H54 (cell line): ENCODE measurements at places on chromosomes 1 and 21.

DNA sequence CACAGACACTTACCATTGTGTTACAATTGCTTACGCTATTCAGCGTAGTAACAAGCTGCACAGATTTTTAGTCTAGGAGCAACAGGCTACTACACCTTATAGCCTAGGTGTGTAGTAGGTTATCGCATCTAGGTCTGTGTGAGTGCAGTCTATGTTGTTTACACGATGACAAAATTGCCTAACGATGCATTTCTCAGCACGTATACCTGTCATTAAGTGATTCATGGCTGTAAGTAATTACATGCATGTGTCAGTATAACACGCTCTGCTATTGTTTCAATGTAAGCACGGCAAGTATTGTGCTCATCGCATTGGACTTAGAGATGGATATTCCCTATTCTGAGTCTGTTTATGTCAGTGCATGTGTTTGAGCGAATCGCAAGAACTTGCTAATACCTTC lies 15.7 kb upstream of the ZBTB18 start:
- no peak for DNase-seq

DNA sequence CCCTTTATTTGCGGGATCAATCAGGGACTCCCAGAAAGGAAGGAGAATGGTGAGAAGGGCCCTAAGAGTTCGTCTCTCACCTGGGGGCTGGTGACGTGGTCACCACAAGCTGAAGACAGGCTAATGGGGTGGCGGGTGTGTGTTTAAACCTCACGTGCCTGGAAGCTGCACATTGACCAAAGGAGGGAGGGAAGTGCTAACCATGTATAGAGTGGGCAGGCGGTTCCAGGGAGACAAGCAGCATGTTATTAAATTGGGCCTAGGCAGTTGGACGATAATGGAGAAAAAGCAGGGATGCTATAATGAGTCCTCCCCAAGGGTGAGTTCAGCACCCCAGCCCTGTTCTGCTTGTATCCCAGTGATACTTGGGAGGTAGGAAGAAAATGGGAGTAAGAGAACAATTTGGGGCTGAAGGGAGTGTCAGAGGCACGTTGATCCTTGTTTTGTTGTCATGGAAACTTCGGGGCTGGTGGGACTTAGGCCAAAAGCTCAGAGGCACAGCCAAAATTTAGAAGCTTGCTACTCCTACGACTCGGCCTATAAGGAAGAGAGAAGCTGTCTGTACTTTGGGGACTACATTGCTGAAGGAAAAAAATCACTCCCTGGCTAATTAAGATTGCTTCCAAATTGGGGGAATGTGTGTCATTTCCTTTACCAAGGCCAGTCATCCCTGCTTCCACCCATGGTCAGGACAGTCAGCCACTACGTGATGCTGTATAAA lies 33.2 kb upstream of the EPHA8 start:
- DNase-seq: no peak

DNA sequence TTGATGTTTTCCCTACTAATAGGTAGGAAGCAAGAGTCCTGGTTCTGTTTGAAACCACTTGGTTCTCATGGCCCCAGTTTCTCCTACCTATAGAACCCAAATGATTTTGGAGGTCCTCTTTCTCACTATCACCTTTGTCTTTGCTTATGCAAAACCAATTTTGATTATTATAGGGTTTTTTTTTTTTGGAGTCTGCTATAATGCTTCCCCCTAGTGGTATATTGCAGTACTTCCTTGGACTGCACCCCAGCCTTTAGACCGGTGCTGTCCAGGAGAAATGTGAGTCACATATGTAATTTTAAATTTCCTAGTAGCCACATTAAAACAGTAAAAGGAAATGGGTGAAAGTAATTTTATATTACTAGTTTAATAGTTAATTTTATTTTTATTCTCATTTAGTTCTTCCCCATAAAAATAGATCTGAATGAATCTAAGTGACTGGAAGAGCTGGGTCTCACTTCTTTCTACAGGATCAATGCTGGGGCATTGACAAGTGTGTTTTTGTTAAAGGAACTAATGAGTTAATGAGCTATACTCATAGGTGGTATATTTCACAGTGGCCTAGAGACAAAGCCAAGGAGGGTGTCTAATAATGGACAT lies 10.6 kb downstream of the FCMR start:
- no peak for DNase-seq

- peak; percentile 58 for DNase-seq
Measured at GRCh38 chr1:45014321-45015028, 2.4 kb downstream of the UROD start.

DNA sequence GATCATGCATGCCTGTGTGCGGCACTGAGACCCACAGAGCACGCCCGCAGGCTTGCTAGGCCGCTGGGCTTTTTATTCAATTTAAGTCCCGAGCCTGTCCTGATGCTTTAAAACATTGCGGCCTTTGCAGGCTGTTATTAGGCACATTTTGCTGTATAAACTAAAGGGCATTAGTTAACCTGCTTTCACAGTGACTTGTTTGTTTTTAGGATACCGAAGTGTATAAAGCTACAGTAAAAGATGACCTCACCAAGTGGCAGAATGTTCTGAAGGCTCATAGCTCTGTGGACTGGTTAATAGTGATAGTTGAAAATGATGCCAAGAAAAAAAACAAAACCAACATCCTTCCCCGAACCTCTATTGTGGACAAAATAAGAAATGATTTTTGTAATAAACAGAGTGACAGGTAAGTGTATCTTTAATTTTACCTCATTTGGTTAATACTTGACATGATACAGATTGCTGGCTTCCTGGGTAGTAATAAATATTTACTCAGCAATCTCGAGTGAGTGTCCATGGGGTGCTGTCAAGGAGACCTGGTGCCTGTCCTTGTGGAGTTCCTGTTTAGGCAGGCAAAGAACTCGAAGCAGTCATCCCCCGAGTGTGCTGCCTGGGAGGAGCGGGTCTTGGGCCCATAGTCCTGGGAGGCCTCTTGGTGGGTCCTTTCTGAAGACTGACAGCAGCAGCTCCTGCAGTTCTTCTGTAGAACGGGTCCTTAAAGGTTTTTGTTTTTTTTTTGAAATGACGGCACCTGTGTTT lies 40.1 kb downstream of the TRAPPC10 start:
- DNase-seq: no peak

- no peak for DNase-seq
Measured at GRCh38 chr1:168507828-168508227, 36.0 kb downstream of the XCL2 start.

GRCh38 chr1:111198836-111199235 lies 1.6 kb downstream of the DENND2D start:
- no peak for DNase-seq

GRCh38 chr1:220527279-220527907 lies 543 bp upstream of the MARK1 start:
- DNase-seq: no peak

DNA sequence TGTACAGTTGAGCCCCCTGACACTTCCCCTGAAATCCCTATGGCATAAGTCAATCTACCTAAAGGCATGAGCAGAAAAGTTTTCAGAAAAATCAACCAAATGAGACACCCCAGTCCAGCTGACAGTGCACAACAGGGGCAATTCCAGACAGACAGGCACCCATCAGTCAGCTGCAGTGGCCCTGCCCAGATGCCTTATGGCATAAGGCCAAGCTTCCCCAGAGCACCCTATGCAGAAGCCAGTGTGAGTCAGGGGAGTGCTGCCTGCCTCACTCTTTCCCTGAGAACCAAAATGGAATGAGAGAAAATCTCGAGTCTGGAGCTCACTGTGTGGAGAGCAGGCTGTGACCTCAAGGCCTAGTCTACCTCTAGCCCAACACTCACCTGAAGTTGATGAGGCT lies 38.1 kb downstream of the MRAP start:
- DNase-seq: peak; percentile 60

GRCh38 chr1:152347116-152347728 lies 12.6 kb downstream of the FLG2 start:
- DNase-seq: no peak

DNA sequence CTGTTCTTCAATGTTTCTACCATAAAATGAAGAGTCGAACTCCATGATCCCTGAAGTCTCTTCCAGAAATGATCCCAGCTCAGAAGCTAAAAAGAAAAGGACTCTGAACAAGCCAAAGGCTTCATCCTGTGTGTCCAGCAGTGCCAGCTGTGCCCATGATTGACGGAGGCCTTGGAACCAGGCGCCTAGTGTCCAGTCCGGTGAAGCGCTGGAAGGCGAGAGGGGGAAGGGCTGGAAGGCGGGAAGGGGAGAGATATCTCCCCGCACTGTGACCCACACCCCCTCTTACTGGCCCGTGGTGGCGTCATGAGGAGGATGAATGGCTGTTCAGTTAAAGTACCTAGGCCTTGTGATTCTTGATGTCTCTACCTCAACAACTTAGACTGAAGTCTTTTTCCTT lies 10.4 kb upstream of the PLEKHA6 start:
- no peak for DNase-seq

- no peak for DNase-seq
Measured at GRCh38 chr21:25908495-25908894, 173.7 kb downstream of the GABPA start.

DNA sequence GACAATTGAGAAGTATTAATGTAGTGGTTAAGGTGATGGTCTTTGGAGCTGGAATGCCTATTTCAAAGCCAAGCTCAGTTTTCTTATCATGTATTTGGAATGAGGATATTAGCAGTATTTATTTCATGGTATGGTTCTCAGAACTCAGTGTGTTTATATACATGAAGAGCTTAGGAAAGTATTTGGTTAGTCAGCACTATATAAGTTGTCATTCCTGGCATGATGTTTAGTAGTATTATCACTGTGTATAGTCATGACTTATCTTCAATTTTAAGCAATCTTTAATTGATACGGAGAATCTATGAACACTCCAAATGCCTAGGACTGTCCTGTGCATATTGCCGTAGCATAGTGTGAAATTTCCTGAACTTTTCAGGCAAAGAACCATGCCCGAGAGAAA lies 501.9 kb upstream of the USP24 start:
- no peak for DNase-seq

DNA sequence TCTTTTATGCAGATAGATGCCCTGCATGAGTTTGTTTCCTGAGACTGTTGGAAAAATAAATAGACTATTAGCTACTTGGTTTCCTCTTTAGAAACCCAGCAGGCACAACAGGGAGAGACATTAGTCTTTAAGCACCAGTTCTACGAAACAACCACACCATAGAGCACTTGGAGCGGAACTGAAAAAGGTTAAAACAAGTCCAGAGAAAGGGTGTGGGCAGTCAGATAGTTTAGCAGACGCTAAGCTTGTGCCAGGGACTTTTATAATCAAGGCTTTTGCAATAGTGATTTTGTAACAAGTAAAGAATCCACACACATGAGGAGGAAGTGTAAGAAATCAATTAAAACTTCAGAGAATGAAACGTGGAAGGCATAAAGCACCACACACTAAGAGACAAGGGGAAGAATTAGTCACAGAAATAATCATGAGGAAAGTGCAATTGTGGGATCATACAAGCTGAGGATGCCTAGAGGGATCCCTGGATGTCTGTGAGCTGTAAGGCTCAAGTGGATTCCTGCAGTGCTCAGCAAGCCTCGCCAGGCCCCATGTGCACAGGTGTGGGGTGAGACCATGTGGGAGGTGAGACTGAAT lies 37.8 kb upstream of the TLR5 start:
- no peak for DNase-seq

DNA sequence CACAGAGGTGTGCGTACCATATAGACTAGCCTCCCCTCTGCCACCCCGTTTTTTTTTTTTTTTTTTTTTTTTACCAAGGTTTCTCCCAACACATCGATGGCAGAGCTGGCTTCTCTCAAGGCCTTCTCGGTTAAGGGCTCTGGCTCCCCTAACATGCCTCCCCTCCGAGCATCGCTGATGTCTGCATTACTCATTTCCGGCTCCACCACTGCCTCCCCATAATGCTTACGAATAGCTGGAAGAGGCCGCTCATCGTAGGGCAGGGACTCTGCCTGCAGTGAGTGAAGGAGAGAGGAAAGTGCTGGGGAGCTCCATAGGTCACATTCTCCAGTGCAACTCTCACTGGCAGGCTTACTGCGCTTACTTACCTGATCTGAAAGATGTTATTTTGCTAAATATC lies 20.6 kb downstream of the CEP104 start:
- no peak for DNase-seq

- DNase-seq: no peak
Measured at GRCh38 chr1:197249324-197249723, 18.7 kb upstream of the CRB1 start.

DNA sequence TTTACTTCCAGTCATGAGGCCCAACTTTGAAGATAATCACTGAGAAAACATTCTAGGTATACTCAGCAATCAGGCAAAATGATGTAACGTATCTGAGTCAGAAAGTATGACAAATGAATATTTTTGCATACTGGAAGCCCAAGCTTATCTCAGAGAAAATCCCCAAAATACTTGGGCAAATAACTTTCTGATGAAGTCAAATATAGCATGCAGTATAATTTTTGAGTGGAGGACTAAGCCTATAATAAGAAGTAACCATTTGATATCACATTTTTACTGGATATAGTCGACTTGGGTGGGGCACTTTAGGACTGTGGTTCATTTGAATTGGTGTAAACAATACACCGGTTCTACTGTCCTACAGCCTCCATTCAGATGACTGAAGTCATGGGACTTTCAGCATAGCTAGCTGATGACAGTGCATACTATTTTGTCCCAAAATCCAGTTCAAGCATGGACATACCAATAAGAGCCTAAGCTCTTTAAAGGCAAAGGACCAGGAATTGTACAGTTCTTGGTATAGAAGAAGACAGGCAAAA lies 2.3 kb upstream of the GADD45A start:
- DNase-seq: peak; percentile 29
